ENCODE measurements at places on chromosomes 11 and 22.

GRCh38 chr22:43446037-43446803 is 34.4 kb downstream of the MPPED1 start:
- DNase-seq: no peak

DNA sequence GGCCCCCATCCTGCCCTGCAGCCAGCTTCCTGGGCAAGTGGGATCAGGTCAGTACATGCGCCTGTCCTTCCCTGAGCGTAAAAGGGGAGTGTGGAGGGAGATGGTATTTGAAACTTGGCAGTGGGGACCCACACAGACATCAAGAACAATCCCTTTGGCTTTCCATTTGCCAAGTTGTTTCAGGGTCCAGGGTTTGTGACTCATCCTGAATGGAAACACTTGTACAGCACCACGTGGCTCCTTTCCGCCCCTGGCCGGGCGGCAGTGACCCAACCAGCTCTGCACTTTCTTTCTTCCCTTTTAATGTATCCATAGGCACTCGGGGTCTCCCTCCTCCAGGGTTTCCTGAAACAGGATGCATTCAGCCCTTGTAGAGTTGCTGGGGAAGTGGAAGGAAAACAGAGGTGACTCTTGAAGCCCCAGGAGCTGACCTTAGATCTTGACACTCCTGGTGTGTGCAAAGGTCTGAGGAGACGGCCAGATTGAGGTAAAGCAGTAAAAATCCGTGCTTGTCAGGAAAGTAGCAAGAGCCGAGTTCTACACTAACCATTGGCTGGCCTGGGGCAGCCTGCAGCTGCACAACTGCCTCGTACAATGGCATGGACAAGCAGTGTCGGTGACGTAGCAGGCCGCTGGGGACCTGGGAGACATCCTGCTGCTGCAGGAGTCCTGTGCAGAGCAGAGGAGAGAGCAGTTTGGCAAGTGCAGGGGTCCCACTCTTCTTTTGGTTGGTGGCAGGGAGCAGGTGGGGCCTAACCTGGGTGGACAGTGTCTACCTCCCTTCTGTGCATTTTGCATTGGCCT is 189.8 kb downstream of the SNX19 start:
- no peak for DNase-seq

DNA sequence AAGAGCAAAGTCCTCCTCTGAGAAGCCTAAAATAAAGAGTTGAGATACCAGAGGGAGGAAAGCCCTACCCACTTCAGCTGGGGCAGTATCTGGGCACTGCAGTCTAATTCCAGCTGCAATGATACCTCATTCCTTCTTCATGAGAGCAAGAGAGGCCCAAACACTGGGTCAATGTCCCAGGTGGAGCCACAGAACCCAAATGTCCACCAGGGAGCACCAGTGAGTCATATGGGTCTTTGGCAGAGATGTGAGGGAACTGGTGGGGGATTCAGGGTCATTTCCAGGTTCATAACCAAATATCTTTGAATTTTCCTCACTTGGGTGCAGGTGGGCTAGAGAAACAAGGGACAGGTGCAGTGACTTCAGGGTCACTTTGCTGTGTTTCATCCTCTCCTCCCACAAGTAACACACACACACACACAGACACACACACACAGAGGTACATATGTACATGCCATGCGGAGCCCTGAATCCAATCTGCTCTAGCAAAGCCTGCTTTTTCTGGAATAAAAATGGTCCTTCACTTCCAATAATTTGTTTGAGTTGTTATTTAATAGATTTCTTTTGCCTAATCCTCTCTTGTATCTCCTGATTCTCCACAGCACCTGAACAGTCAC is 585.4 kb downstream of the SOX6 start:
- DNase-seq: no peak

DNA sequence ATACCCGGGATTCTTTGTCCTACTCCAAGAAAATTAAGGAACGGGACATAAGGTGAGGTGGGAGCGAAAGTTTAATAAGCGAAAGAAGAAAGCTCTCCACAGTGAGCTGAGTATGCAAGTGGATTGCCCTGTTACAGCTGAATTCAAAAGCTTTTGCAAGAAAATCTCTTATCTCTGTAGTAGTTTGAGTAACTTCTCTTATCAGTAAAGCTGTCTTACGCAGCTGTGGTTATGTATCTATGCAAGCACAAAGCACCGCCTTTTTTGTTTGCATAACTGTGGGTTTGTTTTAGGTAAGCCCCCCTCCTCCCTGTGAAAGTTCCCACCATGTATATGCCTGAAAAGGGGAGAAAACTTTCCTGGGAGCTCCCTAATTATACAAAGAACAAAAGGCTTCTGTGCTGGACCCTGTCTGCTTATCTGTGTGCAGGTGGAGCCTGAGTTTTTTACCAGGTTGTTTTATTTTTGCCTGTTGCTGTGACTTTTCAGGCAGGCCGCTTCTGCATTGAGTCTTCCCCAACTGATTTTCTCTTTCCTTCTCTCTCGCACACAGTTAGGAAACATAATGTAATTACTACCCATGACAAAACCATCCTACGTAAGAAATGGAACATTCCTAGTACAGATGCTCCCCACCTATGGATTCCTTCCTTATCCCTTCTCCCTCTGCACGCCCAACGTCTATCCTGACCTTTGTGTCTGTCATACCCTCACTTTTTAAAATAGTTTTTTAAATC is 837 bp upstream of the PLAAT5 start:
- DNase-seq: no peak

GRCh38 chr11:36274414-36274813 is 14.8 kb downstream of the COMMD9 start:
- DNase-seq: no peak

DNA sequence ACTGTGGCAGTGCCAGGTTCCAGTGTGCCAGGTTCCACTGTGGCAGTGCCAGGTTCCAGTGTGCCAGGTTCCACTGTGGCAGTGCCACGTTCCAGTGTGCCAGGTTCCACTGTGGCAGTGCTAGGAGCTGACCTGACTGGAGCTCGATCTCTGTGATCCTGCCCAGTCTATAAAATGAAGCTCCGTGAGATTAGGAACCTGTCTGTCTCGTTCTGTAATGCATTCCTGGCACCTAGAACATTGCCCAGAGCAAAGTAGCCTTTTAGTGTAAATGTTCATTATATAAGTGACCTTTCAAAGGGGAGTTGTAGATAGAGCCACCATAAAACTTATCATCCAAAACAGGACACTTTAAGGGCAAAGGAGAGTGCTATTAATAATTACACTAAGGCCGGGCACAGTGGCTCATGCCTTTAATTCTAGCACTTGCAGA is 36.0 kb downstream of the ART5 start:
- no peak for DNase-seq

- no peak for DNase-seq
These were observed 62.4 kb downstream of the CRYBB2 start for GRCh38 chr22:25281675-25282345.

DNA sequence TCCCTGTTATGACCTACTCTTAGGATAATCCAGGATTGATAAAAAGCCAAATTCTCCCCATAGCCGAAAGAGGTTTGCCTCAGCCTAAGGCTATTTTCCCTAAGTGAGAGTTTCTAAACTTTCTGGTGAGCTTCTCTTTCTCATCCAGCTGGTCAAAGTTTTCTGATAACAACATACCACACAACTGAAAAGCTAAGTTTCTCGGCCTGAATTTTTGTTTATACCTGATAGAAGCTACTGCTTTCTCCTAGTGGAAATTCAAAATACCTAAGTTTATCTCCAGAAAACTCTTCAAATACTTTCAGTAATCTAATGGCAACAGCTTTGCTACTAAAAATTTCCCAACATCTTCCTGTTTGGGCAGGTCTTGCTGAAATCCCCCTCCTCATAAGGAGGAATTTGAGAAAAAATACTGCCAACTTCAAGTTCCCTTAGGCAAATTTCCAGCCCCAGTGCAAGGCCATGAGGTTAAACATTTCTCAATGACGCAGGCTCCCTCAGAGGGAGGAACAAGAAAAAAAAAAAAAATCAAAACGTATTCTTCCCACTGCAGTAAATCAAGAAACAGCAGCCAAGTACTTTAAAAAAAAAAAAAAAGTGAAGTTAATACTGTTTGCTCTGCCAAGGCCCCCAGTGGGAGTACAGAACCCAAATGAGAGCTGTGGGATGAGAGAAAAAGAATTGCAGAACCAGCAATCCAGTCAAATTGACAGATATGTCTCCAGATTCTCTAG is 127.0 kb downstream of the MRTFA start:
- no peak for DNase-seq

- DNase-seq: no peak
These were observed 11.0 kb upstream of the PICK1 start for GRCh38 chr22:38046070-38046748.

DNA sequence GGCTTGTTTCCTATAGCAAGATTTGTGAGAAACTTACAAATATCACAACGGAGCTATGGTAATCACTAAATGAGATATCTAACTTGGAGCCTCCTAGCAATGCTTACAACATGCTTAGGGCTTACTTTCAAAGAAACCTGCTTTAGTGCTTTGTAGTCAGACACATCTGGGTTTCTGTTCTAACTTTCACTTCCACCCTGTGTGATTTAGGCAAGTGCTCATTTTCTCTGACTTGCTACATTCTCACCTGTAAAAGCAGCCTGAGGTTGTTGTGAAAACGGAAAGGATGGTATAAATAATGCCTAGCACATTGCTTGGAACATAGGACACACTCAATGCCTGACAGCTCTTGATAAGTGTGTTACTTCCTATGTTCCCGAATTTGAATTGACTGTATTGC is 45.6 kb downstream of the LRRC4C start:
- no peak for DNase-seq

DNA sequence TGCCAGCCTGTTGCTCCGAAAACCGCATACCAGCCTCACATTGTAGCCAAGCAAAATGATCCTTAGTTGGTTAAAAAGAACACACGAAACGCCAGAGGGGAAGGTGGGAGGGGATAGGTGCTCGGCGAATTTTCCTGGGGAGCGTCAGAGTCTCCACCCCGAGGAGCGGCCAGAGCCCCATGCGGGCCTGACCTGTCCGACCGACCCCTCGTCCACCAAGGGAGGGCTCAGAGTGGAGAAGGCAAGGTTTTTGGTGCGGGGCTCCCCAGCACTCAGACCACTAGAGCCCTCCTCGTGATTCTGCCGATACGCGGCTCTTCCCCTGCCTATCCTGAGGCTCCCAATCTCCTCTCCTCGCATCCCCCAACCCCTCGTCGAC is 39.6 kb downstream of the DIXDC1 start:
- no peak for DNase-seq

GRCh38 chr11:59188954-59189353 is 17.0 kb downstream of the DTX4 start:
- no peak for DNase-seq

DNA sequence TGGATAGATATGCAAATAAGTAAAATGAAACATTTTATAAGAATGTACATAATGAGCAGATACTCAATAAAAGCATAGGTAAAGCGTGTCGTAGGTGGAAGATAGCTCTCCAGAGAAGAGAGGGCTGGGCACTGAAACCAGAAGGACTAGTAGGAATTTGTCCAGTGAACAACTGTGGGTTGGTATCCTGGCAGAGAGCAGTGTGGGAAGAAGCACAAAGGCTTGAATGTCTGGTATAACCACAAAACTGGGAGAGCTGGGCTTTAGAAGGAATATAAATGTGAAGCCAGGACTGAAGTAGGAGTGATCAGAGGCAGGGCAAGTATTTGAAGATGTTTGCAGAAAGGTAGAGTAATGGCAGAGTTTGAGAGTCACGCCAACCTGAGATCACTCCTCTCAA is 33.1 kb upstream of the CARD16 start:
- DNase-seq: no peak

Data from NCI-H187 (cell line).